ENCODE measurements at places on chromosomes 5 and 9.
A peak's percentile ranks its signal among the peaks of the same experiment; 100 is the strongest.

- no peak for DNase-seq
Measured at GRCh38 chr9:111711548-111711947, 50.1 kb downstream of the GNG10 start.

DNA sequence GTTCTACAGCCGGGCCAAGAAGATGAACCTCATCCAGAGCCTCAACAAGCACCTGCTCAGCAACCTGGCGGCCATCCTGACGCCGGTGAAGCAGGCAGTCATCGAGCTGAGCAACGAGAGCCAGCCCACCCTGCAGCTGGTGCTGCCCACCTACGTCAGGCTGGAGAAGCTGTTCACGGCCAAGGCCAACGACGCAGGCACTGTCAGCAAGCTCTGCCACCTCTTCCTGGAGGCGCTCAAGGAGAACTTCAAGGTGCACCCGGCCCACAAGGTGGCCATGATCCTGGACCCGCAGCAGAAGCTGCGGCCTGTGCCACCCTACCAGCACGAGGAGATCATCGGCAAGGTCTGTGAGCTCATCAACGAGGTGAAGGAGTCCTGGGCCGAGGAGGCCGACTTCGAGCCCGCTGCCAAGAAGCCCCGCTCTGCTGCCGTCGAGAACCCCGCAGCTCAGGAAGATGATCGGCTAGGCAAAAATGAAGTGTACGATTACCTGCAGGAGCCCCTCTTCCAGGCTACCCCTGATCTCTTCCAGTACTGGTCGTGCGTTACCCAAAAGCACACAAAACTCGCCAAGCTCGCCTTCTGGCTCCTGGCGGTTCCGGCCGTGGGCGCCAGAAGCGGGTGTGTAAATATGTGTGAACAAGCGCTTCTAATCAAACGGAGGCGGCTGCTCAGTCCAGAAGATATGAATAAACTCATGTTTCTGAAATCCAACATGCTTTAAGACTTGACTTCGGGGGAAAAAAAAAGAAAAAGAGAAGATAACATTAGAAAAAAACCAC lies 28.5 kb downstream of the AMBP start:
- no peak for DNase-seq

DNA sequence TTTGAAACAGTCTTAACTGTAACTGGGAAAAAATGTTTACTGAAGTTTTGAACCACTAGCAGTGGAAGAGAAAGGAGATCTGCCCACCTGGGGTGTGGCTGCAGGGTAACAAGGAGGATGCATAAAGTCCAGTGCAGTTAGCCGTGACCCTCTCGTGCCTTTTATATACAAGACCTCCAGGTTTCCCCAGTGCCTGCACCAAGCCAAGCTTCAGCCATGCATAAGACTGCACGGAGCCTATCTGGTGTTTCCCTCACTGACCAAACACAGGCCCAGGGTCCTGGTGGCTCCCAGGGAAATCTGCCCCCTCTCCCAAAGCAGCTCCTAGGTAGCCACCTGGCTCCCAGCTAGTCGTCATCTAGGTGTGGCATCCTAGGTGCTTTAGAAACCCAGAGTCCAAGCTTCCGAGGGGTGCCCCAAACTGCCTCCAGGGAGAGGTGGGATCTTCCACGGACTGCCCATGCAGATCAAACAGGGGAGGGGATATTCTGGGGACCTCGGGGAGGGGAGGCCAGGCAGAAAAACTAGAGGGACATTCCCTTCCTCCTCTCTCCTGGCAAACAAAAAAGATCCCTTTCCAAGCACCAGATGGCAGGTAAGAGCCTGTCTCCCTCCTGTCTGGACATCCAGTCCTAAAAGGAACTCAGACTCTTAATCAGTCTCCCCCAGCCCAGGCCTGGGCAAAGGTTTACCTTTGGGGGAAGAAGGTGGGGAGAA lies 2.7 kb downstream of the SHB start:
- no peak for DNase-seq

DNA sequence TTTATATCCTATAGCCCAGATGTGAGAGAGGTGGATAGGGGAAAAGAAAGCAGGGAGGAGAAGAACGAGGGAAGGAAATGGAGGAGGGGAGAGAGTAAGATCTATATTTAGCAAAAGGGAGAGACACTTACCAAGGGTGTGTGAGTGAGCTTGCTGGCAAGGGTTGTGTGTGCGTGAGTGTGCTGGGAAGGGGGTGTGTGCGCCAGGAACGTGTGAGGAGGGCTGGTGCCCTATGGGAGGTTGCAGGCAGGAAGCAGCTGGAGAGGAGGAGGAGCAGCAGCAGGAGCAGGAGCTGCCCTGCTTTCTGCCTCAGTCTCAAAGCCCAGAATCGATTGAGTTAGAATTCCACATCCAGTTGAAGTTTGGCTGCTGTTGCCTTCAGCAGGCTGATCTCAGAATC lies 148.3 kb upstream of the RUSC2 start:
- no peak for DNase-seq

DNA sequence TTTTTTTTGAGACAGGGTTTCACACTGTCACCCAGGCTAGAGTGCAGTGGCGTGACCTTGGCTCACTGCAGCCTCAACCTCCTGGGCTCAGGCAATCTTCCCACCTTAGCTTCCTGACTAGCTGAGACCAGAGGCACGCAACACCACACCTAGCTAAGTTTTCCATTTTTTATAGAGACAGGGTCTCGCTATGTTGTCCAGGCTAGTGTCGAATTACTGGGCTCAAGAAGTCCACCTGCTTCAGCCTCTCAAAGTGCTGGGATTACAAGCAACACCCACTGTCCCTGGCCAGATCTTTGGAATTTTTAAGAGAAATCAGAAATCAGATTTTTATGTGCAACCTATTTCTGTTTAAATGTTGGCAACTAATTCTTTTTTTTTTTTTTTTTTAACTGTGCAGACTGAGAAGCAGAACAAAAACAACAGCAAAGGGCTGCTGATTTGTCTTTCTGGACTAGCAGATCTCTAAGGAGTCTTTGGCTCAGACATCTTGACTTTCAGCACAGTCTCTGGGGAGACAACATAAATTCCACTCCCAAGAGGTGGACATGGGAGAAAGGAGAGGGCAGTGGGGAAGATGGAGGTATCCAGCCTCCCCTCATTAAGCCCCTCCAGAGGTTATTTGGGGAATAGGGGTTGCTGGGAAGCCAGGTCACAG lies 54.4 kb upstream of the FABP6 start:
- no peak for DNase-seq

- DNase-seq, result no peak
Measured at GRCh38 chr5:171454549-171454948, 35.1 kb downstream of the FGF18 start.

DNA sequence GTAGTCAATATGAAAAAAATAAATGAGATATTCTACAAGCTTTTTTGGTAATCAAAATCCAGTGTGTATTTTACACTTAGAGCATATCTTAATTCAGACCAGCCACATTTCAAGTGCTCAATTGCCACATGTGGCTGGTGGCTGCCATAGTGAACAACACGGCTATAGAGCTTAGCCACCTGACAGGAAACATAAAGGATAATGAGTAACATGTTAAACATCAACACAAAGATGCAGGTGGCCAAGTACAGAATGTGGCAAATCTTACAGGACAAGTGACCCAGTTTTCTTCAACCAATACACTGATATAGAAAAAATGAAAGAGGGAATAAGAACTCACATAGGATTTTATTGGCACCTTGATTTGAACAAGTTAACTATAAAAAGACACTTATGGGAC lies 61.4 kb downstream of the KIF24 start:
- DNase-seq, result no peak

DNA sequence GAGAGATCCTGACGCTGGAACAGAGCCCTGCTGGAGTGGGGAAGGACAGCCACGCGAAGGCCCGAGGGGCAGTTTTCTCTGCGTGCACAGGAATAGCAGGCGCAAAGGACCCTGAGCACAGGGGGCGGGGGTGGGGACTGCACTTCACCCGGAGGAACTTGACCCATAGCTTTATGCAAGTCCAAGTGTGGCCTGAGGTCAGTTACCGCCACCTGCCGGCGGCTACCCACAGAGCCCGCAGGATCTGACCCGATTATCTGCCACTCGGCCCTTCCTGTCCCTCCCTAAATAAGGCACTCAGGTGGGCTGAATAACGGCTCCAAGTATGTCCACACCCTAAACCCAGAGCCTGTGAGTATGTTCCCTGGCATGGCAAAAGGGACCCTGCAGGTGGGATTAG lies 65.4 kb upstream of the FCN1 start:
- DNase-seq, result no peak

GRCh38 chr5:575636-576035 lies 36.5 kb upstream of the CEP72 start:
- DNase-seq, result no peak

DNA sequence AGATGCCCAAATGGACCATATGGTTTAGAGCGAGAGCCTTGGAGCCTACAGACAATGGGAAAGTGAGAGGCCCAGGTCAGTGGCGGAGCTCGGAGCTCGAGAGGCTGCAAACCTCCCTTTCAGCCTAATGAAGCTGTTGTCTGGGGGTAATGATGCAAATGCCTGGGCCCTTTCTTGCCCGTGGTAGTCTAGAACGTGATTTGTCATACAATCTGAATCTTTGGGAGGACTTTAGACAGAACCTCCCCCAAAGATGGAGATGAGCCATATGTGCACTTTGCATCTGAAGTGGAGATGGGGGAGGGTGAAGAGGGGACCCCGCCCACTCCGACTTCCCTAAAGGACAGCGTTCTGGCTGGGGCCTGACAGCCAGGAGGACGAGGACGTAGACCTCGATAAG lies 10.3 kb upstream of the NEUROG1 start:
- DNase-seq, result no peak

DNA sequence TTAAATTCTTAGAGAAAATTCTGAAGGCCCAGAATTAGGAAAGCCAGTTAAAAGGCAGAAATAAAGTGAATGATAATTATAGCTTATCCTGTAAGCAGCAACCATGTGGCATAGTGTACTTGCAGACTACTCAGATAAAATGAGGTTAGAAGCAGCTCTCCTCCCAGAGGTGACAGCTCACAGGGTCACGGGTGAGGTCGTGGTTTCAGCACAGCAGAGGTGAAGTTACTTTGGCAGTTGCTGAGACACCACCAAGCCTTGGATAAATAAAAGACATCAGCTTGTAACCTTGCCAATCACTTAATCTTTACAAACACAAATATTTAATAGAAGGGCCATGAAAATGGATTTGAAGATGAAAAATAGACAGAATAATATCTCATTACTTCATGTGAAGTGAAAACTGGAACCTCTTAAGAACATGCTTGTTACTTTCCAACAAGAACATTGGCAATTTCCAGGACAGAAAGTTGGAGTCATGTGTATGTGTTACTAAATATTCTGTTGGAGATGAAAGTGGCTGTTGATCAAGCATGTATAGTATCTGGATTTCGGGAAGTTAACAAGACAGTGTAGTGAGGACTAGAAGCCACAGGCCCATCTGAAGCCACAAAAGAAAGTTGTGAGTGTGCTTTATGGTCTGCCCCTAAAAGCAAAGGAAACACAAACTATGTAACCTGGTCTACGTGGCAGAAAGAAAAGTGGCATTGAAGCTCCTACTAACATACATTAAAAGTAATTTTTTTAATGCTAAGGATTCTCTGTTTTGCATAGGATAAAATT lies 134.4 kb downstream of the ERCC6L2 start:
- no peak for DNase-seq

DNA sequence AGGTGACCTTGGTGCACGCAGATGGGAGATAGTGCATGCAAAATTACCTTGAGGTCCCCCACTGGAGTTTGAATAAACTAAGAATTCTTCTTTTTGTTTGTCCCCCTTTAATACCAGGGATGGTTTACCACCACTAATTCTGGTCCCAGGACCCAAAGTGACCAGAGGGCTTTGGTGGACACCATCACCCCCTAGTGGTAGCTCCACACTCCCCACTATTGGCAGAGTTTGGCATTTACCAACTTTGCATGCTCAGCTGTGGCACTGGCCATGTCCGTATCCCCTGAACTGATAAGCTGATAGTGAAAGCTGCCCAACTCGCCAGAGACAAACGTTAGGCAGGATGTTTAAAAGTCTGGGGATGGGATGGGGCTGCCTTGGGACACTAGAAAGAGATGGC lies 3.3 kb downstream of the ASTN2 start:
- DNase-seq, result peak; percentile 63

- DNase-seq, result no peak
Measured at GRCh38 chr5:32777733-32778132, 66.6 kb downstream of the NPR3 start.

DNA sequence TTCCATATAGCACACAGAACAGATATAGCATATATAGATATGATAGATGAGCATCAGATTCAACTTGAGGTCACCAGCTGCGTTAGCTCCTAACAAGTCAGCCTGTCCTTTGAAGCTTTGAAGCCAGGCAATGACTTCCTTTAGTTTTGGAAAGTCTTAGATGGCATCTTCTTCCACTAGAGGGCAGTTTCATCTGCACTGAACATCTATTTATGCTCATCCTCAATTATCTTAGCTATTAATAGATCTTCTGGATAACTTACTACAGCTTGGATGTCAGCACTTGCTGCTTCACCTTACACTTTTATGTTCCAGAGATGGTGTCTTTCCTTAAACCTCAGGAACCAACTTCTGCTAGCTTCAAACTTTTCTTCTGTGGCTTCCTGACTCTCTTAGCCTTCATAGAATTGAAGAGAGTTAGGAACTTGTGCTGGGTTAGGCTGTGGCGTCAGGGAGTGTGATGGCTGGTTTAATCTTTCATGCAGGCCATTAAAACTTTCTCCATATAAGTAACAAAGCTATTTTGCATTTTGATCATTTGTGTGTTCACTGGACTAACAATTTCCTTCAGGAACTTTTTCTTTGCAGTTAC lies 1401.4 kb downstream of the EFNA5 start:
- DNase-seq, result peak; percentile 17

- no peak for DNase-seq
Measured at GRCh38 chr5:132947671-132948070, 15.8 kb downstream of the AFF4 start.

DNA sequence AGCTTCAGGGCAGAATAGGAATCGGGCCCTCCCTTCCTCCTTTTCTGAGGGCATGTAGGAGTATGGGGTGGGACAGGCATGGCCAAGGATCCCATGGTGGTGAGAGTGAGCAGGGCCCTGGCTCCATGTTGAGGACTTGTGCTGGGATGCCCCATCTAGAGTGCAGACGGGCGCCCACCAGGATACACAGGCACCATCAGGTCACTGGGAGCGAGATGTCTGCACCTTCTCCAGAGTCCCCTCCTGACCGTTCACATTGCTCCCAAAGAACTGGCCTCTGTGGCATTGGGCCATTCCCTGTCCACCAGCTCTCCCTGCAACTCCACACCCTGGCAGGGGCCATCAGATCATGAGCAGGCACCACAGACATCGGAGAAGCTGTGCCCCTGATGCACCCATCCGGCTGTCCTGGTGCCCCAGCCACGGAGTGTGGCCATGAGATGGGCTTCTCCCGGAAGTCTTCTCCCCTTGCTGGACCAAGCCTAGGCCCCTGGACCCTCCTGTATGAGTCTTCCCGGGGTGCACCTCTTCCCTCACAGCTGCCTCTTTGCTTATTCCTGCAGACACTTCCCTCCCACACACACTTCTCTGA lies 195.0 kb downstream of the IRX2 start:
- no peak for DNase-seq

- DNase-seq, result no peak
Measured at GRCh38 chr5:104706600-104706999, 1144.0 kb upstream of the NUDT12 start.

Data from D341Med (cell line).